KG1 (cell line): ENCODE measurements at places on chromosomes 1 and 21.

- no peak for DNase-seq
Observed at GRCh38 chr1:10819198-10819901, 22.9 kb upstream of the CASZ1 start.

- DNase-seq: no peak
Observed at GRCh38 chr1:155120253-155120652, 7.4 kb upstream of the EFNA1 start.

DNA sequence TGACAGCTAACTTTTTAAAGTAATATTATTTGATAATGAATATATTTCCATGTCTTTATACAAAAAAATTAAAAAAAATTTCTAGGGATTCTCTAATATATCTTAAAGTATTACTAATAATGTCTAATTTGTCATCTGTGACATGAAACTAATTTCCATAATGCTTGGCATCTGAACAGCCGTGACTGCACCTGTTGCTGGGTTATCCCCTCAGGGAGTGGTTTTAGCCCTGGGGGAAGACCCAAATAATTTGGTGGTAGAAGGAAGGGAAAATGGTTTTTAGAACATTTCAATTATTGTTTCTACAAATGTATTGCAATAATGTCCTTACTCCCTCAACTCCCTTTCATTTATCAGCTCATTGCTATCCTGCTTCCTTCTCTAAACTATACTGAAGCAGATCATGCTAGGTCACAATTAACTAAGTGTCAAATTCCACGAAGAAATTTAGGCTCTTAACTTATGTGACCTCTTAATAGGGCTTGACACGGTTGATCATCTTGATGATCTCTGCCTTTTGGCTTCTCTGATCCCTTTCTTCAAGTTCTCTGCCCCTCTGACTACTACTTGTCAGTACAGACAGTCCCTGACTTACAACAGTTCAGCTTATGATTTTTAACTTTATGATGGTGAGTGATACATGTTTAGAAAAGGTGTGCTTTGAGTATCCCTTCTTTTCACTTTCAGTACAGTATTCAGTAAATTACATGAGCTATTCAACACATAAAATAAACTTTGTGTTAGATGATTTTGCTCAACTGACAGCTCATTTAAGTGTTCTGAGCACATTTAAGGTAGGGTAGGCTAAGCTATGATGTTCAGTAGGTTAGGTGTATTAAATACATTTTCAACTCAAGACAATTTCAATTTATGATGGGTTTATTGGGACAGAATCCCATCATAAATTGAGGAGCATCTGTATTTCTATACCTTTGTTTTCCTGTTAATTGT lies 26.4 kb upstream of the DPH5 start:
- no peak for DNase-seq

DNA sequence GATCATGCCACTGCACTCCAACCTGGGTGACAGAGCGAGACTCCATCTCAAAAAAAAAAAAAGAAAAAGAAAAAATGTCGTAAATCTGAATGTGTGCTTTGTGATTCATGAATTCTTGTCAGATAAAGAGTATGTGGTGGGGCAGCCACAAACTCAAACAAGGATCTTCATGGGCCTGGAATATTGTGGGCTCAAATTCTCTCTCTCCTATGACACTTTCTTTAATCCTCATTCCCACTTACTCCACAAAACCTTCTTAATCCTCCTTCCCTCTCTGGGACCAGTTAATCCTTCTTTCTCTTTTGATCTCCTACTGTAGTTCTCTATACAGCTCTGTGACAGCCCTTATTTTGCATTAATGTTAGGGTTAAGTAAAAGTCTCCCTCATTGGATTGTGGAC lies 112.3 kb downstream of the AK5 start:
- no peak for DNase-seq

DNA sequence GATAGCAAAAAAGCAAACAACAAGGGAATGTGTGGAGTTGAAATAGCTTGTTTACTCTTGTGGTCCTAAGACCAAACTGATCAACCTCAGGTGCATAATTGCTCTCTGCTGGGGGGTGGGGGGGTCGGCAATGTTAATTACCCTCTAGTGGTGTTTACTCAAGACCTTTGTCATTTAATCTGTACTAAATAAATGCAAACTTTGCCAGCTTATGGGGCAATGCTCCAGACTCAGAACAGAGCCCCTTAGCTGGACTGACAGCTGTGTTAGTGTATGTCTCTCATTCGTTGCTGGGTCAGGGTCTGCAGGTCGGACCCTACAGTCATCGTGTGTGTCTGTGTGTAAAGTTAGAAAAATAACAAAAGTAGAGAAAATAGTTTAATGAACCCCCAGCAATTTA lies 7.2 kb upstream of the SLC44A3 start:
- DNase-seq: no peak

DNA sequence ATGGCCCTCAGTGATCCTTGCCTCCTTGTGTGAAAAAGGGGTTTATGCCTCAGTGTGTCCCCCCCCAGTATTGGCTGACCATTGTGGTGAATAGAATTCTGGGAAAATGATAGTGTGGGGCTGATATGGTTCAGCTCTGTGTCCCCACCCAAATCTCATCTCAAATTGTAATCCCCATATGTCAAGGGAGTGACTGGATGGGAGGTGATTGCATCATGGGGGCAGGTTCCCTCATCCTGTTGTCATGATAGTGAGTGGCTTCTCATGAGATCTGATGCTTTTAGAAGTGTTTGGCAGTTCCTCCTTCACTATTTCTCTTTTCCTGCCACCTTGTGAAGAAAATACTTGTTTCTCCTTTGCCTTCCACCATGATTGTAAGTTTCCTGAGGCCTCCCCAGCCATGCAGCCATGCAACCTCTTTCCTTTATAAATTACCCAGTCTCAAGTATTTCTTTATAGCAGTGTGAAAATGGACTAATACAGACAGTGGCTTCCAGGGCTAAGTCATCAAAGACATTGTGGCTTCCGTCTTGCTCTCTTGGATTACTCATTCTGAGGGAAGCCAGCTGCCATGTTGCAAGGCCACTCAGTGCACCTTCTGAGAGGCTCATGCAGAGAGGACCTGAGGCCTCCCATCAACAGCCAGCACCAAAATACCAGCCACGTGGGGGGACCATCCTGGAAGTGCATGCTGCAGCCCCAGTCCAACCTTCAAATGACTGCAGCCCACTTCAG lies 40.6 kb upstream of the SOD1 start:
- DNase-seq: no peak

DNA sequence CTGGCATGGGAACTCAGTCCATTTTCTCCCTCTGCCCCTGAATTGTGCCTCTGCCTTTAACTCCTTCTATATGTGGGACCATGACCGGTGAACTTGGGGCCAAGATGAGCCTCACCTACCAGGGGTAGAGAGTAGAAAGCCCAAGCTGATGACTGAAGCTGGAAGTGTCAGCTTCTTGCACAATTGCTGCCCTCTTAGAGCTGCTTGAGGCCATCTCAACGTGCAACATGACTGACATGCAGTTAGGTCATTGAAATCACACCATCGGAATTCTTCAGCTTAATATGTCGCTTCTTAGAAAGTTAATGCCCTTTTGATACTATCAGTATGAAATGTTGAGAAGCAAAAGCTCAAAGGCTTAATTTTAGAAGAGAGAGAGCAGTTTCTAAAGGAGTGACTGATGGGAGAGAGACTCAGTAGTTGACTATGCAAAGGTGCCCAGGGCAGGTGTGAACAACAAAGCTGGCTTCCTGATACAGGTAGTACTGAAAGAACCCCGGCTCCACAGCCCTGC lies 89.4 kb upstream of the UBE2U start:
- no peak for DNase-seq

DNA sequence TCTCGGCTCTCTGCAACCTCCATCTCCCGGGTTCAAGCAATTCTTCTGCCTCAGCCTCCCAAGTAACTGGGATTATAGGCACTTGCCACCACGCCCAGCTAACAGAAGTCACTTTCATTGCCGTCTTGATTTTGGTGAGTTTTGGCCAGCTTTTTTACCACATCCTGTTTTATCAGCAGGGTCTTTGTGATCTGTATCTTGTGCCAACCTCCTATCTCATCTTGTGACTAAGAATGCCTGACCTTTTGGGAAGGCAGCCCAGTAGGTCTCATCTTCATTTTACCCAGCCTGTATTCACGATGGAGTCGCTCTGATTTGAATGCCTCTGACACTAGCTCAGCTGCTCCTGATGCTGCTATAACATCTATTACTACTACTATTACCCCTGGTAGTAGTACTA lies 46.8 kb upstream of the BARHL2 start:
- no peak for DNase-seq

DNA sequence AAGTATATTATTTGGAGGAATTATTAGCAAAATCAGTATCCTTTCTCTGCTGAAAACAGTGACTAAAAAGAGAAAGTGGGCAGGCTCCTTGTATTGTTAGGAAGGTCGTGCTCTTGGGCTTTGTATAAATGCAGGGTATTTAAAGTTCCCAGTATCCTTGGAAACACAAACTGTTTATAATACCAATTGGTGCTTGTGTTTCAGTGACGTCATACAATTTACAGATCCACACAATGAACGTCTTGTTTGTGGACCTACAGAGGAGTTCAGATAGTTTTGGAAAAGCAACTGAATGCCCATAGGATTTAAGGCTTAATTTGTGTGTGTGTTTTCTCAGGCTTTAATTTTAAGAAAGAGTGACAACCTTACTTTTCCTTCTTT lies 168.2 kb downstream of the RASAL2 start:
- no peak for DNase-seq

GRCh38 chr1:6100861-6101783 lies 55.4 kb downstream of the KCNAB2 start:
- no peak for DNase-seq

- no peak for DNase-seq
Observed at GRCh38 chr1:164982545-164982944, 374.0 kb downstream of the LMX1A start.

GRCh38 chr1:190377294-190377693 lies 100.4 kb downstream of the BRINP3 start:
- DNase-seq: no peak

GRCh38 chr1:26126321-26127084 lies 14.9 kb downstream of the PDIK1L start:
- no peak for DNase-seq

GRCh38 chr1:3453891-3454810 lies at the start of gene ARHGEF16:
Gene ARHGEF16 (plus strand): TSS chr1:3454665. CDS start chr1:3463085, 8,420 bp downstream.
- DNase-seq: no peak
